ENCODE measurements at places on chromosomes 1 and 21.

DNA sequence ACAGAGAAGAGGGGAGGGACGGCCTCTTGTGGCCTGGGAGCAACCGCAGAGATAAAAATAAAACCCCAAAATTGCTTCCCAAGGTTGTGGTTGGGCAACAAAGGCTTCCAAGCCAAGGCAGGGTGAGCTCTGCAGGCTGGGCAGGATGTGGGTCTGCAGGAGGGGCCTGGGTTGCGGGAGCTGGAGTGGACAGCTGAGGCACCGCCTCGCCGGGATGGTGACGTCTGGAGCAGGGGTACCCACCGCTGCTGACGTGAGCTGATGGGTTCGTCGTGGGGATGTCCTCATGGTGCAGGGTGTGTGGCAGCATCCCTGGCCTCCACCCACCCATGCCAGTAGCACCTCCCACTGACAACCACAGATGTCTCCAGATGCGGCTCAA, 3.7 kb downstream of the AURKAIP1 start:
- DNase-seq: no peak

DNA sequence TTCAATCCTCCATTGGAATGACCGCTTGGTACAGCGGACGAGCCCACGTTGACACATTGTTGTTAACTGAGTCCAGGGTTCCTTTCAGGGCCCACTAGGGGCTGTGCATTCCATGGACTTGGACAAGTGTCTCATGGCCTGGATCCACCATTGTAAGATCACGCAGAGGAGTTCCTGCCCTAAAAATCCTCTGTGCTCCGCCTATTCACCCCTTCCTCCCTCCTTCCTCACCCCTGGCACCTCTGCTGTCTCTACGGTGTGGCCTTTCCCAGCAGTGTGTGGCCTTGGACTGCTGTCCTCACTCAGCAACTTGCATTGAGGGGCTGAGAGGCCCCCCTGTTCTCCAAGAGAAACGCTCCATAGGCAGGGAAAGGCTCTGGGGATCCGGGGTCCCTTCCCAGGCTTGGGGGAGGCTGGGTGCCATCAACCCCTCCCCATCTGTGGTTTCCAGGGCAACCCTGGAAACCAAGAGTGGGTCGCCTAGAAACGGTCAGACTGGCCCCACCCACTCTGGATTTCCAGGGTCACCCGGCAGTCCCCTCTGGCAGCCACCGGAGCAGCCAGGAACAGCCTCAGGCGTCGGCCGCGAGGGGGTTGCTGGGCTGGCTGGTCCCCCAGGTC, 50.9 kb downstream of the MEGF6 start:
- DNase-seq: no peak

DNA sequence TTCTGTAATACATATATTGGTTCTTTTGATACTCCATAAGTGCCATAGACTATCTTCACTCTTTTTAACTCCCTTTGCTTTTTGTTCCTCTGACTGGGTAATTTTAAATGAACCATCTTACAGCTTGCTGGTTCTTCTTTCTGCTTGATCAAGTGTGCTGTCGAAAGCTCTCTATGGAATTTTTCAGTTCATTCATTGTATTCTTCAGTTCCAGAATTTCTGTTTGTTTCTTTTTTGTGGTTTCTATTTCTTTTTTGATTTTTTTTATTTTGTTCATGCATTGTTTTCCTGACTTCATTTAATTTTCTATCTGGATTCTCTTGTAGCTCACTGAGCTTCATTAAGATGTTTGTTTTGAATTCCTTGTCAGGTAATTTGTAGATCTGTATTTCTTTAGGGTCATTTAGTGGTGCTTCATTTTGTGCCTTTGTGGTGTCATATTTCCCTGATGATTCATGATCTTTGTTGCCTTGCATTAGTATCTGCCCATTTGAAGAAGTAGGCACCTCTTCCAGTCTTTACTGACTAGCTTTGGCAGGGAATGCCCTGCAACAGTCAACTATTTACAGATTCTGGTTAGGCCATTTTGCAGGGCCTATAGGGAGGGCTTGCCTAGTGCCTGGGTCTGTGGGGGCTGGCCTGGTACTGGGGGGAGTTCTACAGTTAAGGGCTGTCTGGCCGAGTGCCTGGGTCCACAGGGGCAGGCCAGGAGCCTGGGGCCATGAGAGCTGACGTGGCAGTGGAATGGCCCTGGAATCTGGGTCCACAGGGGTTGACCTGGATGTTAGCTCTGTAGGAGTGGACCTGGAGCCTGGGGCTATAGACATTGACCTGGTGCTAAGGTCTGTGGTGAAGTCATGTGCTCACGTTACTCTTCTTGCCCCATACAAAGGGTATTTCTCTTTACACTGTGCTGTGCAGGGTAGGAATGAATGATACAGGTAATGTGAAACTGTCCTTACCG, 89.7 kb downstream of the MAGI3 start:
- no peak for DNase-seq

DNA sequence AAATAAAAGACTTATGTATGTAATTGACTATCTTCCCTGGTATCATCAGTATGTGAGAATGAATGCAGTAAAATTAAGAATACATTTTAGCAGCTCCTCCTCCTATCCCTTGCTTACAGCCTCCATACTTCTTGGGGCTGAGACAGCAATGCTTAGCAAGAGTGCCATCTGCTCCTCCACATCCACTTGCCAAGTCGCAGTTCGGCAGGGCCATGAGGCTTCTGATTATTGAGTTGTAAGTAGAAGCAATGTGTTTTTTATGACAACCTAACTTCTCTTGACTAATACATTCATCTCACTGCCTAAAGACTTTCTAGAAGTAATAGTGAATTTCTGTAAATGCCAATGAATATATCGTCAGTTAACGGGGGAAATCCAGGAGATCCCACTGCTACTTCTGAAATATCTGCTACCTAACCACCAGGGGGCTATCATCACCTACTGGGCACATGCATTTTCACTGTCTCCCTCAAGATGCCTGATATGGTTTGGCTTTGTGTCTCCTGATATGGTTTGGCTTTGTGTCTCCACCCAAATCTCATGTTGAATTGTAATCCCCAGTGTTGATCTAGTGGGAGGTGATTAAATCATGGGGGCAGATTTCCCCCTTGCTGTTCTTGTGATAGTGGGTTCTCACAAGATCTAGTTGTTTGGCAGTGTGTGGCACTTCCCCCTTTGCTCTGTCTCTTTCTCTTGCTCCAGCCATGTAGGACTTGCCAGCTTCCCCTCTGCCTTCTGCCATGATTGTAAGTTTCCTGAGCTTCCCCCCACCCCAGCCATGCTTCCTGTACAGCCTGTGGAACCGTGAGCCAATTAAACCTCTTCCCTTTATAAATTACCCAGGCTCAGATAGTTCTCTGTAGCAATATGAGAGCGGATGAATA, 59.6 kb downstream of the EXTL2 start:
- DNase-seq: no peak

DNA sequence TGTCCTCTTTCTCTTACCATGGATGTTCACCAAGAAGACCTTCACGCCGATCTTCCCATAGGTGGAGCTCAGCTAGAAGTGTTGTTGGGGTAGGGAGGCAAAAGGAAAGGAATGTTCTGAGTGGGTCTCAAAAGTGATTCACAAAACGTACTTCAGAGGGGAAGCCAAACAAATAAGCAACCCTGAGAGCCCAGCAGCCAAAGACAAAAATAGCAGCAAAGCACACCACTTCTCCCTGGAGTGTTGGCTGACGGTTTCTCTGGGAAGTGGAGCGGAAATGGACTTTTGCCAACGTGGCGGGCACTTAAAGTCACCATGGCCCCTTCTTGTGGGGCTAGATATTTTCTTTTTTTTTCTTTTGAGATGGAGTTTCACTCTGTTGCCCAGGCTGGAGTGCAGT, 23.1 kb downstream of the SLC26A9 start:
- no peak for DNase-seq

DNA sequence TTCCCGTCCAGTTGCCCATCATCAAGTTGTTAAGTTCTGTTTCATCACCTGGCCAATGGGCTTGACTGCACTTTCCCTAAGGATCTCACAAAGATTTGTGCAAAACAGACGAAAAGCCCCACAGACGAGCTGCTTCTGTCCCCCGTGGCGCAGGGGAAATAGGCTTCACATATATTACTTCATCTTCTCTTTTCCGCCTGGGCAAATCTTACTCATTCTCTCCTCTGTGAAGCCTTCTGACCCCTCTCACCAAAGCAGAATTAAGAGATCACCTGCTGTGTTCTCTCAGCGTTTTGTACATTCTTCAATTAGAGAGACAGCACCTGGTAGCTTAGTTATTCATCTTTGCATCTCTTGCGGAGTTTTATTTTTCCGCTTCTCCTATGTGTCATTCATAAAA, 129.8 kb downstream of the IGSF21 start:
- DNase-seq: no peak

- DNase-seq: no peak
These were observed 40.2 kb downstream of the EDN2 start for GRCh38 chr1:41444246-41444645.

- no peak for DNase-seq
These were observed at the start of gene KRTAP12-2 for GRCh38 chr21:44666401-44667320. Gene KRTAP12-2, minus strand, starts transcription at chr21:44666927. Its CDS starts 41 bp downstream, at chr21:44666886.

- DNase-seq: no peak
These were observed 37.6 kb downstream of the NRDC start for GRCh38 chr1:51840743-51841461.

- no peak for DNase-seq
These were observed 14.1 kb downstream of the TRAF3IP3 start for GRCh38 chr1:209769971-209770370.

- DNase-seq: no peak
These were observed 14.9 kb downstream of the CDA start for GRCh38 chr1:20603504-20604464.

- no peak for DNase-seq
These were observed 13.3 kb downstream of the ATP5PO start for GRCh38 chr21:33902349-33902748.

GRCh38 chr1:162987866-162988265, 81.3 kb upstream of the RGS4 start:
- no peak for DNase-seq

GRCh38 chr1:76219366-76219818, 144.8 kb downstream of the ST6GALNAC3 start:
- DNase-seq: no peak

DNA sequence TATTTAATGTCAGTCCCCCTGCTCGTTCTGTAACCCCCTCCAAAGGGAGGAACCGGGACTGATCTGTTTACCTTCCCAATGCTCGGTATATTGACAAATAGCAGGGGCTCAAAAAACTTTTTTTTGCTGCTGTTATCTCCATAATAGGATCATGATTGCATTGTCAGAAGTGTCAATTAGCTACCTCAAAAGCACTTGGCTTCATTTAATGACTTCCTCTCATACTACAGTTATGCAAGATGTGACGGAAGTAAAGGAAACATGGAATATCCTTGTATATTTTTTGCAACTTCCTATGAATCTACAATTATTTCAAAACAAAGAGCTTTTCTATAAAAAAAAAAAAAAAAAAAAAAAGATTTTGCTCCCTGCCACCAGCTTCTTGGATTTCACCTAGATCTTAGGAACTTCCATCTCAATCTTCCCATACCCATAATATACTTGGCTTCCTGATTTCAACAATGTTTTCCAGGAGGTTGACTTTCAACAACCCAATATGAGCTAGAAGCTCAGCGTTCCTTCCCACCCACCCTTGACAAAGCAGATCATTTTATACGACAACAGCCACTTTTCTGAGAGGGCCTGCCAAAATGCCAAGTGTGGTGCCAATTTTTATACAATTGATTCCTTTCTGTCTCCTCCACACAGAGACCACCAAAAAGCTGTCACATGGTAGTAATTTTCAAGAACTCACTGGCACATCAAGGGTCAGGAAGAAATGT, 71.7 kb downstream of the SETD4 start:
- no peak for DNase-seq

GRCh38 chr1:34749992-34750391, 4.9 kb upstream of the GJB5 start:
- no peak for DNase-seq

- no peak for DNase-seq
These were observed 25.7 kb downstream of the TMPRSS2 start for GRCh38 chr21:41482301-41482700.

GRCh38 chr21:36859744-36860501, 106.5 kb downstream of the HLCS start:
- DNase-seq: no peak

DNA sequence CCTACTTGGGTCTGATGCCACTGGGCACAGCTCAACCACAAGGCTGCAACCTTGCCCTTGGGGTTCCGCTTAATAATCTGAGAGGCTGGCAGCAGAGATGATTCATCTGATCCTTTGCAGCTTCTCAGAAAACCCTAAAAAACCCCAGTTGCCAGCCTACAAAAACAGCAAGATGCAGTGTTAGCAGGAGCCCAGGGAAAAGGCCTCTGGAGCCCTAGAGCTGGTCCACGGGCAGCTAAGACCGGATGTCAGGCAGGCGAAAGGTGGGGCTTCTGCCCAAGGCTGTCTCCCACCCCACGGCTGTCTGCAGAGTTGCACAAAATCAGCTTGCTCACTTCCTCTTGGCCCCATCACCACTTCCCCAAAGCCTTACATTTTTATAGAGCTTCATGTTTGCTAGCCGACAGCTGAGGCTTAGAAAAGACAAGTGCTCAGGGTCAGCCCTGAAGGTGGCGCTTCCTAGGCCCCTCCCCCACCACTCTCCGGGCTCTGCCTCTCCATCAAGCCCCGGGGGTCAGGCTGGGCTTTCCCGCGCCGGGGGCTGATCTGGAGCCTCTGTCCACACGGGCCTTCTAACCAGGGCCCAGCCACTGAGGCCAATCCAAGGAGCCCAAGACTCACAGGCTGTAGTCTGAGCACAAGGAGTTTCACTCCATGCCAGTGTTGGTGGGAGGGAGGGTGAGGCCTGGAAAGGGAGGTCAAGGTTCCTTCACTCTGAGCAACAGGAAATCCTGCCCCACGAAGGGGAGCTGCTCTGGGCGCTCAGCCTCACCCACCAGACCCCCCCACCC, 4.2 kb upstream of the ADORA3 start:
- no peak for DNase-seq

- no peak for DNase-seq
These were observed 101.3 kb upstream of the KCNE2 start for GRCh38 chr21:34262469-34262845.

DNA sequence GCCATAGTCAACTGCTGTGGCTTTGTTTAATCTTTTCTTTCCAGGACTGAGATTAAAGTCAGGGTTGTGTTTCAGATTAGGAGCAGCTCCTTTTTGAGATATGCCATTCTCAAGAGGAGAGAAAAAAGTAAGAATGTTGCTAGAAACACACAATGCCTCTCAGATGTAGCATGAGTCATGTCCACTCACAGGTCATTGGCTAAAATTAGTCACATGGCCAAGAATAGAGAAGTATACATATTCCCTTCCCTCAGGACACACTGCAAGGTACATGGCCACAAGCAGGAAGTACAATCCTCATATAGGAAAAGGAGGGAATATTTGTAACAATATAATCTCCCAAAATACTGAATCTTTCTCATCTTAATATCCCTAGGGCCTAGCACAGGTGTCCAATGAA, 141.9 kb upstream of the PTBP2 start:
- no peak for DNase-seq

- DNase-seq: no peak
These were observed 47.1 kb downstream of the C8A start for GRCh38 chr1:56901716-56902115.

DNA sequence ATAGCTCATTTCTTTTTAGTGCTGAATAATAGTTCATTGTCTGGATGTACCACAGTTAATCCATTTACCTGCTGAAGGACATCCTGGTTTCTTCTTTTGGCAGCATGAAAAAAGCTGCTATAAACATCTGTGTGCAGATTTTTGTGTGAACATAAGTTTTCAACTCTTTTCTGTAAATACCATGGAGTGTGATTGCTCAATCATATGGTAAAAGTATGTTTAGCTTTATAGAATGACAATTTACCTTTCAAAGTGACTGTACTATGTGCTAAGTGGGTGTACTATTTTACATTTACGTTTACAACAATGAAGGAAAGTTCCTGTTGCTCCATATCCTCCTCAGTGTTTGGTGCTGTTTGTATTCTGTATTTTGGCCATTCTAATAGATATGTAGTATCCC, 49.0 kb downstream of the RUNX3 start:
- DNase-seq: no peak
